ENCODE measurements at places on chromosomes 6 and 20. TPM values are rescaled to one million over a fixed set of nuclear protein-coding genes. Genes with fewer than 3 reads are reported as not detected.

DNA sequence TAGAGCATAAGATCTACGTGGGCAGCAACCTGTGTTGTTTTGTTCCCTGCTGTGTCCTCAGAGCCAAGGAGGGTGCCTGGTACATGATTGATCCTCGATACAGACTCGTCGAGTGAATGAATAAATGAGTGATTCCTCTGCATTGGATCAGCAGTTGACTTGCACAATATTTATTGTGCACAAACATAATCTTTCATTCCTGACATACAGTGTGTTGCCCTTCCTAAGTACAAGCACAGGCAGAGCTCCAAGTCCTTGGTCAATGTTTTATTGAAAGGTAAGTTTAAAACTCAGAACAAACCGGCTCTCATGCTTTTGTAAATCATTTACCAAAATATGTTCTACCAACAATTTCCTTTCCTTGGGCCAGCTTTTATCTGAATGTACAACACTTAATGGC is 57.4 kb downstream of the STMND1 start:
- DNase-seq, result no peak

DNA sequence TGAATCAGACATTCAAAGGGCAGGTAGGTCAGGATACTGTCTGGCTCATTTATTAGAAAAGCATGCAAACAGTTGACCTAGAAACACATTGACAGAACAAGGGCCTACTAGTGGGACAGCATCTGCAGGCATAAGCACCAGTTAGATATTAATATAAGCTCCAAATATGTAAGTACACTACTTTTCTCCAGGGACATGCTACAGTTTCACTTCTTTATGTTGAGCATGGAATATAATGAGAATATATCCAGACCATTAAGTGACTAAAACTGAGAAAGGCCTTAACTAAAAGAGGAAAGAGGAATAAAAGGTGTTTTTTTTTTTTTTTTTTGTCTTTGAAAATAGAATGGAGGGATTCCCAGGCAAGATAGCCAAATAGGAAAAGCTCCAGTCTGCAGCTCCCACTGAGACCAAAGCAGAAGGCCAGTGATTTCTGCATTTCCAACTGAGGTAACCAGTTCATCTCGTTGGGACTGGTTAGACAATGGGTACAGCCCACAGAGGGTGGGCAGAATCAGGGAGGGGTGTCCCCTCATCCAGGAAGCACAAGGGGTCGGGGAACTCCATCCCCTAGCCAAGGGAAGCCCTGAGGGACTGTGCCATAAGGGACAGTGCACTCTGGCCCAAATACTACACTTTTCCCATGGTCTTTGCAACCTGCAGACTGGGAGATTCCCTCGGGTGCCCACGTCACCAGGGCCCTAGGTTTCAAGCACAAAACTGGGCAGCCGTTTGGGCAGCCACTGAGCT is 251.6 kb downstream of the PHF3 start:
- DNase-seq, result no peak

DNA sequence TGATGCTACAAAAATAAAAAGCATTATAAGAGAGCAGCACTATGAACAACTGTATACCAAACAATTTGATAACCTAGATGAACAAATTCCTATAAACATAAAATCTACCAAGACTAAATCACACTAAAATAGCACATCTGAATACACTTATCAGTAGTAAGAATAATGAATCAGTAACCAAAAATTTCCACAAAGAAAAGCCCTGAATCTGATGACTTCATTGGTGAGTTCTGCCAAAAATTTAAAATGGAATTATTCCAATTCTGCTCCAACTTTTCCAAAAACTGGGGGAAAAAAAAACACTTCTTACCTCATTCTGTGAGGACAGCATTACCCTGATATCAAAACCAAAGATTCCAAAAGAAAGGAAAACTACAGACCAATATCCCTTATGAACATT is 206.2 kb downstream of the WDR27 start:
- no peak for DNase-seq

DNA sequence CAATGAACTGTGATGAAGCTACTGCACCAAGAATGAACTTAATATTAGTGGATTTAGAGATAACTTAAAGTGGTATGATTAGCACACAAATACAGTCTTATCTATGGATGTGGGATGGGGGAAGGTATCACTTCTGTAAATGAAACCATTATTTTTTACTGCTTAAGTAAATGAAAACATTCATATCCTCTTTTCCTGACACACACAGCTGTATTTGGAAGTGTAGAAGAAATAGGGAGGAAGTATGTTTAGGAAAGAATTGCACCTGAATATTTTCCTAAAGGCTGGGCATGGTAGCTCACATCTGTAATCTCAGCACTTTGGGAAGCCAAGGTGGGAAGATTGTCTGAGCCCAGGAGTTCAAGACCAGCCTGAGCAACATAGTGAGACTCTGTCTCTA is 96.8 kb downstream of the HIVEP2 start:
- DNase-seq, result no peak

- no peak for DNase-seq
These were observed 3.2 kb downstream of the ZMYND8 start for GRCh38 chr20:47353239-47353691.

DNA sequence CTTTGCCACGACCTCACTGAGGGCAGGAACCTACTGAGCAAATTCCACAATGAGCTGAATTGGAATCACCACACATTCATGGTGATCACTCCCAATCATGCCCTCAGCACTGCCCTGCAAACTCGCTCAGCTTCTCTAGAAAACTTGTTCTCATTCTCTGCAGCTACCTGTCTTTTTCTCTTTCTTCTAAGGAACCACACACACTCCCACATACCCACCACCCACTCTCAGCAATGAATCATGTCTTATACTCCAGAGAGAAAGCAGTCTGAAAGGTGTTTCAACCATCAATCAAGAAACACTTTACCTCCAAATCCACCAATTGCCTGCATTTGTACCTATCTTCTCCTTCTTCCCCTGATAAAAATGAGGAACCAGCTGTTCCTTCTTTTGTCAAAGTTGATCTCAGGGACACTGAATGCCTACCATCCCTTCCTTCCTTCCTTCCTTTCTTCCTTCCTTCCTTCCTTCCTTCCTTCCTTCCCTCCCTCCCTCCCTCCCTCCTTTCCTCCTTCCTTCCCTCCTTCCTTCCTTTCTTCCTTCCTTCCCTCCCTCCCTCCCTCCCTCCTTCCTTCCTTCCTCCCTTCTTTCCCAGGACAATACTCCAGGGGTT is 84.6 kb upstream of the SGK1 start:
- DNase-seq, result no peak

Gene STK38
- 20.1 TPM for total RNA-seq

Data from HCT116 (cell line).